MG63 (cell line): ENCODE measurements at places on chromosomes 3 and 15. TPM values are rescaled to one million over a fixed set of nuclear protein-coding genes. Genes with fewer than 3 reads are reported as not detected.
A peak's percentile ranks its signal among the peaks of the same experiment; 100 is the strongest.

DNA sequence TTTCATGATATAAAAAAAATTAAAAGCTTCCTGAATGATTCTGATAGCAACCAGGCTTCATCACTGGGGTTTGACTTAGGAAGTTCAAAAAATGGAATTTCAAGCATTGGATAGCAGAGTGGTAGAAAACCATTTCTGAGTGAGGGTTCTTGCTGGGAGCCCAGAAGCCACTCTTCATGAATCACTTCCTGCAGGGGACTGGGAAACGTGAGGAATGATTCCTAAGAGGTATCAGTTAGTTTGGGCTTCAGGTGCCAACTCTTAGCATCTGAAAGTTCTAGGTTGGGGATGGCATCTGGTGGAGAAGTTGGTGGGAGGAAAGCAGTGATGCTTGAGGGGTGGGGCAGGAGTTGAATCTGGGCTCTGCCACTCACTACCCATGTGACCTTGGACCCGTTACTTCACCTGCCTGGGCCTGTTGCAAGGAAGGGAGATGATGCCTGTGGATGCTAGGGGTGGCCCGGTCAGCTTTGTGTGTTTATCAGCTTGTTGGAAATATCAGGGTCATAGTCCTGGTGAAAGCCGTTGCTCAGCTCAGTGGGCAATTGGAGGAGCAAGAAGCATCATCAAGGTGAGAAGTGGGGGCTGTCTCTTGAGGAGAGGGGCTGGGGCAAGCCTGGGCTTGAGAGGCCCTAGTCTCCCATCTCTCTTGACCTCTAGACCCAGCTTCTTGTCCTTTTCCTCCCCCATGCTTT, 37.0 kb upstream of the TNFAIP8L3 start:
- DNase-seq, result no peak

The PP2D1 gene
- total RNA-seq, result not detected in 2 replicates

The TMEM212 gene
- not detected in 2 replicates for total RNA-seq

DNA sequence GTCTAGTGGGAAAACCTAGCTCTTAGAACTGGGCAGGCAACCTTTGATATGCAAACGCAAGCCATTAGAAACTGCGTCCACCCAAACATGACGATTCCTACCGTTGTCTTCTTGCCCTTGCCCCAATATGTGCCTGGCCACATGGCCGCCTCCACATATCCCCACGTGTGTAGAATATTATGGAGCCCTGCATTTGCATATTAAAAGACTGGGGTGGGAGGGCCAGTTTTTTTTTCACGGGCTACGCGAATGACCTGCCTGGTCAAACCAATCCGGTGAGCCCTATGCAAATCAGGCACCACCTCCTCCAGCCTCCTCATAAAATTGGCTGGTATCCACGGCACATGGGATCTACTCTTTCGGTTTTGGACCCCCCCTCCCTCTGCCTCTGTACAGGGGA, 381.0 kb upstream of the RGMA start:
- no peak for DNase-seq

DNA sequence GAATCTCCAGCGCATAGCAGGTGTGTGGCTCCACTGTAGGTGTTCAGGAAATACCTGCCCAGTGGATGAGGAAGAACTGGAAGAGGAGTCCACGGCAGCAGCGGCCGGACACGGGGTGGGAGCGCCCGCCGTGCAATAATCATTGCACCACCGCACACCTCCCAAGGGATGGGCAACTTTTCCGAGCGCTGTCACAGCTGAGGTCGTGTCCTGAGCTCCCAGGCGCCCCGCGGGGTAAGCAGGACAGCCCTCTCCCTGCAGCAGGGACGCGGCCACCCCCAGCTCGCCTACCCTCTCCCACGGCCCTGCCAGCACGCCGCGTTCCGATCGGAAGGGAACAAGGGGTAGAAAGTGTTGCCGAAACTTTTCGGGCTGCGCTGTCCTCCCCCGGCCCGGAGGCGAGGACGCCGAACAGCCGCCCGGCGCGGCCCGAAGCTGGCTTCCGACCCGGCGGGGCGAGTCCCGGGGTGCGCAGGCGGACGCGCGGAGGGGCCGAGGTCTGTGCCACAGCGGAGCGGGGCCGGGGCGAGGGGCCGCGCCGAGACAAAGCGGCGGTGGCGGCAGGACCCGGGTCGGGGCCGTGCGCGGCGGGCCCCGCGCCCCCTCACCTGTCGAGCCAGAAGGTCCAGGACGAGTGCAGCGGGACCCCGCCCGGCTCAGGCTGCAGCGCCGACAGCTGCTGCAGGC, 475 bp downstream of the EIF4E3 start:
- DNase-seq, result peak; percentile 9

DNA sequence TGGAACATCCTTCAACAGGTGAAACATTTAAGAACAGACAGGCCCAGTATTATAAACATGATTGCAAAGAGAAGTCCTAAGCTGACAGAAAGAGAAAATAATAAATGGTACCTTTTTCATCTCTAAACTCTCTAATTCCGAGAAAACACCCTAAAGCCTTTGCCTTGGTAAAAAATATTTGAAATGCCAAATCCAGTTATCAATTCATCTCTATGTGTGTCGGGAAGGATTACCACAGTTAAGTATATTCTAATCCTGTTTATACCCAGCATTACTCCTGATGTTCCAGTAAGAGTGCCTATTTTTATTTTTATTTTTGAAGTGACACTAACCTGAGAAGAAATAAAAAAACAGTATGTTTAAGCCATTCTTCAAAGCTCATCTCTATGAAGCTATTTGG, 219.3 kb upstream of the NANOGP8 start:
- DNase-seq, result no peak

The SCAANT1 gene
- not detected in 2 replicates for total RNA-seq

The LSG1 gene
- 58.4 and 77.5 TPM in 2 replicates for total RNA-seq

DNA sequence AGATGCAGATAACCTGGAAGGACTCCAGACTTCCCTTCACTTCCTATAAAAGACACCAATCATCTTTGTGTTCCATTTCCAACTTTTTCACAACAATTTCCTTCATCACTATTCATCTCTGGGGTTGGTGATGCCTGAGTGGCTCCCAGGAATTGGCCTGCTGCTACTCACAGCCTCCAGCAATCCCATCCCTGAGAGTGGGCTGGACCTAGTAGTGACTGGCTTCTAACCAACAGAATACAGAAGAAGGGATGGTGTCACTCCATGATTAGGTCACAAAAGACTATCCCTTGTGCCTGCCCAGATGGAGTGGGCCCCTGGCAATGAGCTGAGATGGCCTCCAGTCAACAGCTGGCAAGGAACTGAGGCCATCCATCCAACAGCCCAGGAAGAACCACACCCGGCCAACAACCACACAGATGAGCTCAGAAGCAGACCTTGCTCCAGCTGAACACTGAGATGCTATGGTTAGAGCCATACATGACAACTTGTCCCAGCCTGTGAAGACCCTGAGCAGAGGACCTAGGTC, 20.9 kb downstream of the OCA2 start:
- DNase-seq, result no peak

- DNase-seq, result no peak
Measured at GRCh38 chr3:58573640-58574039, 3.6 kb downstream of the FAM107A start.

DNA sequence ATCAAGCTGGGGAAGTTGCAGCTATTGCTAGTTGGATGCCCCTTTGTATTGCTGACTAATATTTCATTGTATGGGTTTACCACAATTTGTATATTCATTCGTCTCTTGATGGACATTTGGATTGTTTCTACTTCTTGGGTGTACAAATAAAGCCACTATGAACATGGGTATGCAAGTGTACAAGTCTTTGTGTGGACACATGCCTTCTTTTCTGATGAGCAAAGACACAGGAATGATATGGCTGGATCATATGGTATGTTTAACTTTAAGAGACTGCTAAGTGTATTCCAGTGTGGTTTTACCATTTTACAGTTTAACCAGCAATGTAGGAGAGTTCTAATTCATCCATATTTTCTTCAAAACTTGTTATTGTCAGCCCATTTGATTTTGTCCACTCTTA, 32.2 kb downstream of the NECTIN3 start:
- DNase-seq, result no peak

DNA sequence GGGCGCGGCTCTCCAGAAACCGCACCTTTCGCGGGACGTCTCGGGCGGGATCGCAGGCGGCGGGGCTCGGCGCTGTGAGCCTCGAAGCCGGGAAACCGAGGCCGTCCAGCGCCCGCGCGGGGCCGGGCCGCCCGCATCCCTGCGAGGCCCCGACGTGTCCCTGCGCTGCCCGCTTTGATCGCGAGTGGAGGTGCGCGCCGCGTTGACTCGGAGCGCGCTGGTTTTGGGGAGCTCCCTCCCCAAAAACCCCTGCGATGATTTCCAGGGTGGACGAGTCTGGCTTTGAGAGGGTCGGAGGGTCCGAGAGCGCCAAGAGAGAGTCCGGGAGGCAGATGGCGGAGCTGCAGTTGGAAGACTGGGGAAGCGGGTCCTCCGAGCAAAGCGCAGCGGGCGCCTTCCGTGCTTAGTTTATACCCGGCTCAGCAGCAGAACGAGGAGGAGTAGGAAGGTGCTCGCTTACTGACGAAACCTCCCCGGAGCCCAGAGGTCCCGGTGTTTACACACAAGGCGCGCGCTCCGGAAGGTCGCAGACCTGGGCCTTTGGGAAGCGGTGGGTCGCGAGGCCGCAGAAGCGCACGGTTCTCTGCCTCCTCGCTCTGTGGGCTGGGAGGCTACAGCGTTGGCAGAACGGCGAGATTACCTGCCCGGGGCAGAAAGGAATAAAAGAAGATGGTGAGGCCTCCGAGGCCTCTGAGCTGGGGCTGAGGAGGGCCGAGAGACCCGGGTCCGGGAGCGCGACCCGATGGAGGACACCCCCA, 687 bp downstream of the ALDH1A3 start:
- no peak for DNase-seq

The CHDH gene
- total RNA-seq, result 0.76 and 2.0 TPM in 2 replicates

- no peak for DNase-seq
Measured at GRCh38 chr15:72070817-72071447, 47.0 kb downstream of the MYO9A start.

The KIF15 gene
- total RNA-seq, result 14.1 and 18.1 TPM in 2 replicates

DNA sequence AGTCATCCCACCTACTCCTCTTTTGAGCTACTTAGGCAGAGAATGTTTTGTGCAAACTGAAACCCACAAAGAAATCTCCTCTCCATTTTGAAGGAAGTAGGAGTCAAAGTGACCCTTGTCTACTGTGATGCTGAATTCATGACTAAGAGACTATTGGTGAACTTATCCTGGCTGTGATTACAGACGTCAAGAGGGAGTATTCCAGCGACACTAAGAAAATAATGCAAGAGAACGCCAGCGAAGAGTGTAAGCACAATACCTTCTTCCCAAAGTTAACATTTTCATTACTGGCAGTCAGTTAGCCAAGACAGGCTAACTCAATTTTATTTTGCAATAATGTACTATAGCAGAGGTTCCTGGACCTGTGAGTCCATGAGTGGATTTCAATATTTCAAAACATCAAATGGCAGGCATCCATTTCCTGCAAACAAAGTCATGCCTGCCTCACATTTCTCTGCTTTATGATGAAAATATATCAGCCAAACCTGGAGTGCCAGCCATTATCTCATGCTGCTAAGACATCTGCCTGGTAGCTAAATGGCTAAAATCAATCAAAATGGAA, 59.0 kb downstream of the CTNNB1 start:
- no peak for DNase-seq

DNA sequence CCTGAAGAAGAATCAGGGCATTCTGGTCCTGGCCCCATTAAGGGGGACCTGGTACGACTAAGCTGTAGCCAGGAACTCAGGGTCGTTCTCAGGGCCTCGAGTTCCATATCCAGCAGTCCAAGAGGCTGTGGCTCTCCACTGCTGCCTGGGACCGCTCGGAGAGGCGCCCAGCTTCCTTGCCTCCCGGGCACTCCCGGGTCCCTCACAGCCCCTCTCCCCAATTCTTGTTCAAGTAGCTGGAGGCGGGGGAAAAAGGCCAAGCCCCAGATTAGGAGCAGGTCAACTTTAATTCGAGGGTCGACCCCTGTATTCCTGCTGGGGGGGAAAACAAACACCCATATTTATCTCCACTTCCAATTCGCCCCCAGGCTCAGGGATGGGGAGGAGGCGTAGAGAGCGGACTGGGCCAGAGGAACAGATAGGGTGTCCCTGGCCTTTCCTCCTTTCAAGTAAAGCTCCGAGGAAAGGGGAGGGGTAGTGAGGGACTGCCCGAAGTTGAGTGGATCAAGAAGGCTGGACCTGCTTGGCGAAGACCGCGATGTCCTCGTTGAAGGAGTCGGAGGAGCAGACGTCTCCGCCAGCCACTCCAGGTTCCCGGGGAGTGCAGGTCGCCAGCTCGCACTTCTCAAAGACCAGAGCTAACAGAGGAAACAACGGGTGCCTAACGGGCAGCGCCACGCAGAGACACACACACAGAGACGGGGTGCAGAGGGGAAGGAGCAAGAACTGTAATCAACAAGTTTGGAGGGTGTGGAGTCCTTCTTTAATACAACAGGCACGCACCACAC, 4.4 kb downstream of the MEIS2 start:
- DNase-seq, result no peak

GRCh38 chr3:149333176-149333859, at the start of gene TM4SF18:
Gene TM4SF18 (minus strand): TSS chr3:149333636. CDS start chr3:149333382, 254 bp downstream.
- DNase-seq, result no peak

DNA sequence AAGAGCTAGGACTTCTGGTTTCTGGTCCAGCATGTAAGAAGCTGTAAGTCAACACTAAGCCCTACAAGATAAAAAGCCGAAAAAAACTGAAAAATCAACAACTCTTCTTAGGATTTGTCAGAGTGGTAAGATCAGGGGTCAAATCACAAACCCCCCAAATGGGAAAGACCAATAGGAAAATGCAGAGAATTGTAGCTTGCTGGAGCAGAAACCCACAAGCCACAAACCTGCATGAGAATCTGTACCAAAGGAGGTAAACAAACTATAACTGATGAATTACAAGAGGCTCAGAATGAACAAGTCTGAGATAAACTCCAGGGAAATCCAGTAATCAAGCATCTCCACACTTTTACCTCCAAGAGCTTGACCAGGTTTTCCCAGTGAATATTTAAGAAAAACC, 36.0 kb downstream of the RFX7 start:
- no peak for DNase-seq

DNA sequence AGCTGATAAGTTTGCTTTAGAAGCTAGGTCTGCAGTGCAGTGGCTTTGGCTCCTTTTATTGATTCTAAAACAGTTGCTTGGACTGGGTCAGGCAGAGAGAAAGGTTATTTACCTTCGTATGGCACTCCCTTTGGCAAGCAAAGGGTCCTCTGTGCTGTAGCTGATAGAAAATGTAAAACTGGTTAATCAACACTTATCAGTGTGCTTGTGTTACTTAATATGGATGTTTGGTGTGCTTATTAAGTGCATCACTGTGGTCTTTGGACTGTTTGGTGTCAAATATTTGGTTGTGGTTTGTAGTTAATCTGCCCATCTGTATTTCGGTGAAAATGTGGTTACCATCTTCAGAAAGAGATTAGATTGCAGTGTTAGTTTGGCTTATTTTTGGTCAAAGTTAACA, 16.0 kb downstream of the UBE2E2 start:
- no peak for DNase-seq

The DNAH12 gene
- total RNA-seq, result not detected in 2 replicates

GRCh38 chr3:52041118-52041731, 15.1 kb downstream of the DUSP7 start:
- DNase-seq, result no peak

- DNase-seq, result no peak
Measured at GRCh38 chr3:111895071-111895470, 36.0 kb downstream of the PHLDB2 start.

GRCh38 chr3:98584547-98584946, 8.9 kb downstream of the CPOX start:
- no peak for DNase-seq
